Adipocyte (in vitro differentiated cells): ENCODE measurements at places on chromosomes 12 and 14.
A peak's percentile ranks its signal among the peaks of the same experiment; 100 is the strongest.

DNA sequence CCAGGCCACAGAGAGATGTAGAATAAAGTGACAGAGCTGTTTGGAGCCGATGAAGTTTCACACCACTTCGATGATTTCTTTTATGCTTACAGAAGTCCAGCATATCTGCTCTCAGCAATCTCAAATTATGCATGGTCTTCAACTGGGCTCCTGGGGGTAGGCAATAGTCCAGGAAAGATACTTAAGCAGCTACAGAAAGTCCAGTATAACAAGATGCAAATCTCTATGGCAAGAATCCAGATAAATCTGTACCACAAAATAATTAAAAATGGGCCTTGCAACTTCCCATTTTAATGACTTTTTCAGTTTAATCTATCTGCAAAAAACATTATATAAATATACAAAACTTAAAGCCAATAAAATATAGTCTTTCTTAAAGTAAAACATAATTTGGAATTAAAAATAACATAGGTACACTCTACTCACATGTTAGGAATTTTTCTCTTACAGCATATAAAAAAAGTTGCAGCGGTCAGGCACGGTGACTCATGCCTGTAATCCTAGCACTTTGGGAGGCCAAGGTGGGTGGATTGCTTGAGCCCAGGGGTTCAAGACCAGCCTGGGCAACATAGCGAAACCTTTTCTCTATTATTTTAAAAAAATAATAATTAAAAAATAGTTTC is 20.5 kb upstream of the RAD51AP1 start:
- DNase-seq: peak; percentile 61

- DNase-seq: no peak
Observed at GRCh38 chr12:113762155-113762881, 203.8 kb downstream of the RBM19 start.

DNA sequence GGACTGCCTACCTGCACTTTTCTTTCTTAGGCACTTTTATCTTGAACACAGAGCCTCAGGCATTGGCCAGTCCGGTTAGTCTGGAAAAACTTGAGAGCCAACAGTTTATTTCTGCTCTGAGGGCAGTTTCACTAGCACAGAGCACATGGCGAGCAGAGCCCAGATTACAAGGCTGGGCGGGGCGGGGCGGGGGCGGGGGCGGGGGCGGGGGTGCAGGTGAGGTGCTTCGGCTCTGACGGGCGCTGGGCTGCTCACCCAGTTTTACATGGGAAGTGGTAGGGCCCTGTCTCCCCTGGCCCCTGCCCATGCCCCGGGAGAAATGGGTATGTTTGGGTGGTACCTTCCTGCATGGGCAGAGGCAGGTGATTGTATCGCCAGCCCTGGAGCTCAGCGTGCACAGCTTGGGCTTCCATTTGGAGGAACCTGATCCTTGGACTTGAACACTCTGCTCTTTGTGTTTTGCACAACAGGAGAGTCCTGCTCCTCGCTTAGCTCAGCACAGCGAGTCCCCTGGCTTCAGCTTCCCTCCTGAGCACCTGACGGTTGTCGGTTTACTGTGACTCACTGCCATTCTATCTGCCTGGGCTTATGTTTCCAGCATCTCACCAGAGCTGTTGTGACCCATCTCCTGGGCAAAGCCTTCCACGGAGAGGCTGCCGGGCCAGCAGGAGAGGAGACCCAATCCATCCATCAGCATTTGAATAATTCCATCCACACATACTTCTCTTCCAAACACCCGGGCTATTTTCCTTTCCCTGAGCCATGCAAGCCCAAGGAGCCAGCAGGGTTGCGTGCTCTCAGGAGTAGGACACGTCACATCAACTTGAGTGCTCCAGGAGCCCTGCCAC is 108.5 kb downstream of the ARF6 start:
- DNase-seq: peak; percentile 74

- DNase-seq: peak; percentile 74
Observed at GRCh38 chr12:111451649-111452129, 46.0 kb downstream of the SH2B3 start.

DNA sequence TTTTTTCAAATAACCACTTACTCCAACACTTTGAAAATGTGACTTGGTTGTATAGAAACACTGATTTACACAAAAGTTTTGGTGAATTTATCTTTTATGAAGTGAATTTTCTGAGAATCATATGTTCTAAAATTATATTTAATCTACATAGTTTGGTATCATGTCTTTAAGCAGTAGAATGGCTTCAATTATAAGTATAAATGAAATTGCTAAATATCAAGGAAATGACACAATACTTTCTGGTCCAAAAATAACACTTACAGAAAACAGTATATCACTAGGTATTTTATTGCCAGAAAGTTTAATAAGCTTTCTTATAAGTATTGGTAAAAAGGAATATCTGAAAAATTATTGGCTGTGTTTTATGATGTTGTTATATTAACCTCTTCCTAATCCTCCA is 90.9 kb downstream of the SRGAP1 start:
- peak; percentile 57 for DNase-seq

DNA sequence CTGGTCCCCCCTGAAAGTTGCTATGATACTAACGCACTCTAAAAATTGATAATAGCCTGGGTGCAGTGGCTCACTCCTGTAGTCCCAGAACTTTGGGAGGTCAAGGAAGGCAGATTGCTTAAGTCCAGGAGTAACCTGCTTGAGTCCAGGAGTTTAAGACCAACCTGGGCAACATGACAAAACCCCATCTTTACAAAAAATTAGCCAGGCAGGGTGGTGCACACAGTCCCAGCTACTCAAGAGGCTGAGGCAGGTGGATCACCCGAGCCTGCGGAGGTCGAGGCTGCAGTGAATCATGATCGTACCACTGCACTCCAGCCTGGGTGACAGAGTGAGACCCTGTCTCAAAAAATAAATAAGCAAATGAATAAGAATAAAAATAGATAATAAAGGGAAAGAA is 42.9 kb downstream of the HEATR5A start:
- DNase-seq: no peak

GRCh38 chr12:95634622-95635621 is 83.6 kb upstream of the USP44 start:
- DNase-seq: no peak

- no peak for DNase-seq
Observed at GRCh38 chr14:40240245-40240859, 808.1 kb upstream of the FBXO33 start.

GRCh38 chr12:79439175-79439825 is 251.5 kb downstream of the PAWR start:
- DNase-seq: no peak

DNA sequence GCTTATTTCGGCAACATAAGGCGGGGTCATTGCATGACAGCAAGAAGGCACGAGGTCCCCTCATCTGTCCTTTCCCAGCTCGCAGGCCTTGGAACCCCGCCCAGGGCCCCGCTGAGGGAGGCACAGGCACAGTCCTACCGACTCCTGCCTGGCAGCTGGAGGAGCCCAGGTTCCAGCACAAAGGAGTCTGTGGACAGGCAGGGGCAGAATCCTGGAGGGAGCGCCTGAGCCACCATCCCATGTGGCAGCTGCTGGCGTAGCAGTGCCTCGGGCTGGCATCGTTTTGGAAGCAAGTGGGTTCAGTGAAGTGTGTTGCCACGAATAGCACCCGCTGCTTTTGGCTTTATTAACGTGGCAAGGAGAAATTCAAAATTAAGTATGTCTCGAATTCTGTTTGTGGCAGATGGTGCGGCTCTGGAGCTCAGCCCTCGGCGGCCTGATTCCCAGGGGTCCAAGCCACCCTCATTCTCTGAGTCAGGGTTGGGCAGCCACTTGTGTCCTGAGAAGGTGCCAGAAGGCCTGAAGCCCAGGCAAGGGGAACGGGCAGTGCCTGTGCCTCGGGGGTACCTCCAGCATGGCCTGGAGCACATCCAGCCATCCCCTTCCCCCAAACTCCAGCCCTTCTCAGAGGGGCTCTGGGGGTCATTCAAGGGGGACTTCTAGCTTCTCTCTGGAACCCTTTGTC is 35.9 kb downstream of the SLC8B1 start:
- DNase-seq: peak; percentile 4

- DNase-seq: no peak
Observed at GRCh38 chr12:95611676-95612309, 60.5 kb upstream of the USP44 start.

GRCh38 chr14:24398293-24398652 is 530 bp upstream of the NYNRIN start:
- DNase-seq: no peak

- DNase-seq: no peak
Observed at GRCh38 chr12:90897986-90898385, 57.0 kb downstream of the CCER1 start.

DNA sequence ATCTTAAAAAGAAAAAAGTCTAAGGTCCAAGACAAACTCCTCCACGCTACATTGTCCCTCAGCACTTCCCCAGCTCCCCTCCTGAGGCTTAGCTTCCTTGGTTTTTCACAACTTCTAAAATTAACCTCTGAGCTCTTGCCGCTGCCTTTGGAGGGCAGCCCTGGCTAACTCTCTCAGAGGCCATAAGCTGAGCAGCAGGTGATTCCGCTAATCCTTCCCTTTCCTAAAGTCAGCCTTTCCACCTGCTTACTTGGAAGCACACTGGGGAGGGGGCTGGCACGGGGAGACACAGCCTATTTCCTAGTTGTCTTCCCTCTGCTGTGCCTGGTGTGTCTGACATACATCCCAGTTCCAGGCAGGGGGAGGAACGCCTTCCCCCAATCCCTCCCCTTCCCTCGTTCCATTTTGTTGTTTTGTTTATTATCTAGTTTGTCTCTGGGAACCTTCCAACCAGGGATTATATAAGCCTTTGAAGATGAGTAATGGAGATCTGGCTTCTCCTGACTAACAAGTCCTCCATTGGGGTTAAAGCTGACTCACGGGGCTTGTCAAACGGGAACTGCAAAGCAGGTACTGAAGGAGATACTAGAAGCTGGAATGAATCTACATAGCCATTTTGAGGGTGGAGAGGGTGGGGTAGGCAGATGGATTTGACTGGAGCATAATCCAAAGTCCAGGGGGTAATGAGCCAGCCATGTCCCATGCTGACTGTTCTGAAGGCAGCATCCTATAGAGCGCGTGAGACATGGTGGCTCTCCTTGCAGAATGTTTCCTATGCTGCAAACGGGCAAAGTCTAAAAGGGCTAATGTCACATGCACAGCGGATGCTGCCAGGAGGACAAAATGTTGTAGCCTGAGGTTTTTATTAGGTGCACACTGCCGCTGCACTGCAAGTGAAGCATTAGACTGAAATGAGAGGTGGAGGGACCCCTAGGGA is 230.8 kb downstream of the FOXN3 start:
- DNase-seq: peak; percentile 36

DNA sequence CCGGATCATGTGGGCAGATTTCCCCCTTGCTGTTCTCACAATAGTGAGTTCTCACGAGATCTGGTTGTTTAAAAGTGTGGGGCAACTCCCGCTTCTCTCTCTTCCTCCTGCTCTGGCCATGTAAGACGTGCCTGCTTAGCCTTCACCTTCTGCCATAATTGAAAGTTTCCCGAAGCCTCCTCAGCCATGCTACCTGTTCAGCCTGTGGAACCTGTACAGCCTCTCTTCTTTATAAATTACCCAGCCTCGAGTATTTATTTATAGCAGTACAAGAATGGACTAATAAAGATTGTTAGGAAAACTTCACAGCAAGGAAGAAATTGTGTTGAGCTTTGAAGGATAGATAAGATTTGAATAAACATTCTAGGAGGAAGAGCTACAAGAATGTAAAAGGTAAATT is 52.1 kb downstream of the KDM5A start:
- DNase-seq: no peak

GRCh38 chr14:20855652-20856291 is 35.4 kb upstream of the RNASE3 start:
- peak; percentile 63 for DNase-seq

DNA sequence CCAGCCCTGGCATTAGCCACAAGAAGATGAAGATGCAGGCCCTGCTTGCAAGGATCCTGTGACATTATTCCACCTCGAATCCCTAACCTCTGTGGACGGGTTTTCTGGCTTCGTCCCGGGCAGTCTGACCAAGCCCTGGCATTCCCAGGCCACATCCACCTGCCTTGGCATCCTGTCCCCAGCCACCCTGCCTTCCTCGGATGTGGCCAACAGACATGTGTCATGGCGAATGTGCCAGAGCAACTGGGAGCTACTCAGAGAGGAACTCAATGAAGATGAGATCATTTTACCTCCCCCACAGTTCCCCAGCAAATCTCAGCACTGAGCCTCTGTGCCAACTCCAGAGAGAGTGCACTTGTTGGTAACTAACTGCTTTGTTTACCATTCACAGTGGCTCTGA is 33.5 kb upstream of the KCNA5 start:
- no peak for DNase-seq
